A549 treated with AZD2906 at 1 μM for 4 hours (cell line): ENCODE measurements at places on chromosomes 2 and 18. TPM values are rescaled to one million over a fixed set of nuclear protein-coding genes. Genes with fewer than 3 reads are reported as not detected.

Gene NEU4
- total RNA-seq = 0.13 to 0.40 TPM (median 0.21 TPM) in 5 replicates

Gene EPC2
- total RNA-seq = 10.3 to 12.4 TPM (median 11.3 TPM) in 5 replicates

Gene LOXL3
- total RNA-seq = 0.31 to 0.60 TPM (median 0.49 TPM) in 5 replicates

Gene IL36RN
- 0.02 to 0.11 TPM (median 0.02 TPM) in 3 of 5 replicates, not detected in the others for total RNA-seq

Gene SLC35F6
- 34.2 to 37.7 TPM (median 35.4 TPM) in 5 replicates for total RNA-seq

Gene RSAD2
- total RNA-seq = 0.13 to 0.25 TPM (median 0.22 TPM) in 5 replicates

Gene CABLES1
- 13.1 to 17.0 TPM (median 14.8 TPM) in 5 replicates for total RNA-seq
